ENCODE measurements at places on chromosomes 7 and 10. TPM values are rescaled to one million over a fixed set of nuclear protein-coding genes. Genes with fewer than 3 reads are reported as not detected.

The MUC3A gene
- 1.2 TPM for polyA plus RNA-seq

The ASIC3 gene
- polyA plus RNA-seq, result 7.0 TPM

The TRPV6 gene
- polyA plus RNA-seq, result 308 TPM

The RAMP3 gene
- 25.9 TPM for polyA plus RNA-seq

The CHAT gene
- polyA plus RNA-seq, result not detected

Measured in pancreas (tissue), 10 donors.